Neural progenitor cell (in vitro differentiated cells): ENCODE measurements at places on chromosomes 4 and X. TPM values are rescaled to one million over a fixed set of nuclear protein-coding genes. Genes with fewer than 3 reads are reported as not detected.

GRCh38 chrX:17839269-17839668 is 21.8 kb downstream of the RAI2 start:
- H3K36me3 ChIP-seq = no peaks in the 10 kb centered on the region
- no peak for DNase-seq
- no peaks in the 10 kb centered on the region for H3K27me3 ChIP-seq

GRCh38 chr4:155639704-155640523 is 26.7 kb upstream of the GUCY1A1 start:
- H3K27me3 ChIP-seq = no peaks in the 10 kb centered on the region
- no peak overlapping the region for H3K4me3 ChIP-seq
- H3K4me1 ChIP-seq = peaks cover 14% of the 10 kb centered on the region
- H3K27ac ChIP-seq = no peak overlapping the region
- no peaks in the 10 kb centered on the region for H3K36me3 ChIP-seq

GRCh38 chr4:94649381-94650133 is 108.2 kb upstream of the BMPR1B start:
- no peak overlapping the region for H3K4me3 ChIP-seq
- peaks cover 8% of the 10 kb centered on the region for H3K4me1 ChIP-seq
- no peak for DNase-seq
- H3K36me3 ChIP-seq = no peaks in the 10 kb centered on the region

- no peaks in the 10 kb centered on the region for H3K4me1 ChIP-seq
- H3K27me3 ChIP-seq = no peaks in the 10 kb centered on the region
- H3K36me3 ChIP-seq = no peaks in the 10 kb centered on the region
These were observed 974.7 kb downstream of the TRAM1L1 start for GRCh38 chr4:116110713-116111112.

DNA sequence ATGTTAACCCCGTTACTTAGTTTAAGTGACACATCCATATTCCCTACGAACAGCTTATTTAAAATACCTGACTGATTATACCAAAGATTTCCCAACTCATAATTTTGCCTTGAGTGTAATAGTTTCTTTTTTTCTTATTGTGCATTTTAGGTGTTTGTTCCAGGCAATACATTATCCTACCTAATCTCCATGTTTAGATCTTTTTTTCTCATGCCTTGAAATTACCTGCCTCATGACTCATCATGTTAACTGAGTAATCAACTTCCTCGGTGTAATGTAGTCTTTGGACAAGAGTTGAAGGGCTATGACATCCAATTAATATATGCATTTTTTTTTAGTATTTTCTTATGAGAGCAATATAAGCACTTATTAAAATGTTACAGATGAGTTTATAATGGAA is 228.7 kb upstream of the ANKRD50 start:
- no peaks in the 10 kb centered on the region for H3K27me3 ChIP-seq
- DNase-seq = no peak

The DCAF12L2 gene
- total RNA-seq = 1.6 and 2.4 TPM in 2 replicates

The CORIN gene
- 0.12 TPM in 1 of 2 replicates, not detected in the other for total RNA-seq

The PRDM5 gene
- total RNA-seq = 36.2 and 51.7 TPM in 2 replicates

- no peak for DNase-seq
- H3K27ac ChIP-seq = no peak overlapping the region
- no peaks in the 10 kb centered on the region for H3K27me3 ChIP-seq
- H3K36me3 ChIP-seq = no peaks in the 10 kb centered on the region
- no peaks in the 10 kb centered on the region for H3K4me1 ChIP-seq
- H3K4me3 ChIP-seq = no peak overlapping the region
These were observed 31.0 kb upstream of the ARAF start for GRCh38 chrX:47530049-47530448.

DNA sequence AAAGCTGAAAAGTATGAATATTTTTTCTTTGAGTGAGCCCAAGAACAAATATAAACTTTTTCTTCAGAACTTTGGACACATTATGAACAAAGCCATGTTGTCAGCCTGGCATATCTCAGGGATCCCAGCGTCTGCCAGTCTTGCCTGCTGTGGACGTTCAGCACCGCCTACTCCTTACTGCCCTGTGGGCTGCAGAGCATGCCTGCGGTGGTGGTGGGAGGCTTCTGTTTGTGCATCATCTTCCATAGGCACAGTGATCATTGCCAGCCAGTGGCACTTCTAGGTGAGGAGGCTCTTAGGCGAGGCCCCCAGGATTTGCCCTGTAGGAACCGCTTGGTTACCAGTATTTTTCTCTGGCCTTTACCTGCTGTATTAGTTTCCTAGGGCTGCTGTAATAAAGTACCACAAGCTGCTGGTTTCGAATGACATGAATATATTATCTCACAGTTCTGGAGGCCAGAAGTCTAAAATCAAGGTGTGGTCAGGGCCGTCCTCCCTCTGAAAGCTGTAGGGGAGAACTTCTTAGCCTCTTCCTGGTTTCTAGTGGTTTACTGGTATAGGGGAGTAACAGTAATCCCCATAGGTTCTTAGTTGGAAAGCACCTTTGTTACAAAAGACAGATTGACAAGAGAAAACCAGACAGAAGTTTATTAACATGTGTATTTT is 15.4 kb downstream of the ANXA3 start:
- DNase-seq = no peak
- H3K36me3 ChIP-seq = no peaks in the 10 kb centered on the region
- no peak overlapping the region for H3K4me3 ChIP-seq
- H3K27me3 ChIP-seq = no peaks in the 10 kb centered on the region
- peaks cover 4% of the 10 kb centered on the region for H3K4me1 ChIP-seq

GRCh38 chrX:53082773-53083616 is 828 bp downstream of the TSPYL2 start:
- peaks cover 3% of the 10 kb centered on the region for H3K36me3 ChIP-seq
- peak overlapping the region; percentile 63 for H3K4me3 ChIP-seq
- no peaks in the 10 kb centered on the region for H3K27me3 ChIP-seq
- no peak for DNase-seq
- peaks cover 6% of the 10 kb centered on the region for H3K4me1 ChIP-seq
- H3K27ac ChIP-seq = no peak overlapping the region

The SPON2 gene
- total RNA-seq = 2.1 and 9.0 TPM in 2 replicates

DNA sequence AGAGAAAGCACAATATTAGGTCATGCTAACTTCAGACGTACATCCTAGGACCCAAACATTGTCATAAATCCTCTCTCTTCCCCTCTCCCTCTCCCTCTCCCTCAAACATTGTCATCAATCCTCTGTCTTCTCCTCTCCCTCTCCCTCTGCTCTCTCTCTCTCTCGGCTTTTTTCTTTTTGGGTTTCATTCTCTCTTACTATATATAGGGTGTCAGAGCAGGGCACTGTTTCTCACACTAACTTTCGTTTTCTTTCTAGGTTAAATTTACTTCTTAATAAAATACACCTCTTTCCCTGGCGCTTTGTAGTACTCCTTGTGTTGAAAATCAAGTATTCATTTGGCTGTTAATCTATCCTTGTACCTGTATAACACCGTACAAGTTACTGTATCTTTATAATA is 37.0 kb upstream of the HERC5 start:
- H3K27me3 ChIP-seq = no peaks in the 10 kb centered on the region
- no peak overlapping the region for H3K4me3 ChIP-seq
- H3K4me1 ChIP-seq = no peaks in the 10 kb centered on the region
- DNase-seq = no peak

GRCh38 chr4:176526704-176527103 is 206.9 kb downstream of the SPCS3 start:
- no peak for DNase-seq
- no peaks in the 10 kb centered on the region for H3K36me3 ChIP-seq
- no peaks in the 10 kb centered on the region for H3K4me1 ChIP-seq
- no peaks in the 10 kb centered on the region for H3K27me3 ChIP-seq
- H3K4me3 ChIP-seq = no peak overlapping the region
- no peak overlapping the region for H3K27ac ChIP-seq

The MAGEB17 gene
- total RNA-seq = 0.09 TPM in 1 of 2 replicates, not detected in the other

- DNase-seq = no peak
- no peak overlapping the region for H3K4me3 ChIP-seq
- peak overlapping the region; percentile 53 for H3K27ac ChIP-seq
- H3K36me3 ChIP-seq = no peaks in the 10 kb centered on the region
- H3K27me3 ChIP-seq = no peaks in the 10 kb centered on the region
These were observed 721.5 kb downstream of the IL1RAPL1 start for GRCh38 chrX:29308726-29309125.

The COQ2 gene
- 23.7 and 32.7 TPM in 2 replicates for total RNA-seq

DNA sequence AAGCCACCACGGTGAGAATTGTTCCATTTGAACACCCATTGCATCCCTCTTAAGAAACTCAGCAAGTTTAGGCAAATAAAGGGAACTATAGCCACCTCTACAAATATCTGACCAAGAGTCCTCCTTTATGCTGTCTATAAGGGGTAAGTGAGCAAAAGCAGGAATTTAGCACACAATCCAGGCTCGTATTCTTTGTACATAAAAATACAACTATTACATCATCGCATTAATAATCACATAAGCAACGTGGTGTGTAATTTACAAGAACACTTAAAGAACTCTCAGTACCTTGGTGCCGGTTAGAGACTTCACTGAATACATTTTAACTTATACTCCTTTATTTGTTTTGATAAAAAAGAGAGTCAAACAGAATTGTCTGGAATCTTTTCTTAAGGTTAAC is 38.8 kb downstream of the PALLD start:
- H3K27me3 ChIP-seq = no peaks in the 10 kb centered on the region
- H3K36me3 ChIP-seq = no peaks in the 10 kb centered on the region
- peaks cover 11% of the 10 kb centered on the region for H3K4me1 ChIP-seq

- H3K36me3 ChIP-seq = no peaks in the 10 kb centered on the region
- H3K4me1 ChIP-seq = no peaks in the 10 kb centered on the region
- DNase-seq = no peak
- H3K27ac ChIP-seq = no peak overlapping the region
These were observed 171.3 kb upstream of the LCORL start for GRCh38 chr4:18192901-18193300.

DNA sequence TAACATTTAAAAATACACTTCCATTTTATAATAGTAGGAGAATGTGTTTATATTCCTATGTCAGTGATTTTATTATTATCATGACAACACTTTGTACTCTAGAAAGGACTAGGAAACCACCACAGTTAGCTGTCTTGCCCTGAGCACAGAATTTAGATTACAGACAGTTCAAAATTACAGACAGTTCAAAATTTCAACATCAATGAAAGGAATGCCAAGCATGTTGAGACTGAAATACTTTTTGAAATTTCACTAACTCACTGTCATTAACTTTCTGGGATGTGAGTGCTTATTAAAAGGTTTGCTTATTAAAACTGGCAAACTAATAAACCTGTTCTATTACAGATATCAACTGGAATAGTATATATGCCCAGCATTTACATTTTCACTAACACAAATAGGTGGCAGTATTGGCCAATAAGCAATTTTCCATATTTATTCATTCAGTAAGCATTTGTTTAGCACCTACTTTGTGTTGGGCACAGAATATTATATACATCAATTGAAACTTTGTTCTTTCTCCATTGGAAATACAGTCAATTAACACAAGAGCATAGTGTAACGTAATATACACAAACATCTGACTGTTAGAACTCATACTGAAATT is 179.4 kb downstream of the FBXW7 start:
- H3K4me3 ChIP-seq = no peak overlapping the region
- H3K4me1 ChIP-seq = peaks cover 13% of the 10 kb centered on the region
- no peak overlapping the region for H3K27ac ChIP-seq
- H3K27me3 ChIP-seq = no peaks in the 10 kb centered on the region
- no peak for DNase-seq
- no peaks in the 10 kb centered on the region for H3K36me3 ChIP-seq

The TKTL2 gene
- 0.06 TPM in 1 of 2 replicates, not detected in the other for total RNA-seq

The YTHDC1 gene
- total RNA-seq = 73.0 and 108 TPM in 2 replicates

DNA sequence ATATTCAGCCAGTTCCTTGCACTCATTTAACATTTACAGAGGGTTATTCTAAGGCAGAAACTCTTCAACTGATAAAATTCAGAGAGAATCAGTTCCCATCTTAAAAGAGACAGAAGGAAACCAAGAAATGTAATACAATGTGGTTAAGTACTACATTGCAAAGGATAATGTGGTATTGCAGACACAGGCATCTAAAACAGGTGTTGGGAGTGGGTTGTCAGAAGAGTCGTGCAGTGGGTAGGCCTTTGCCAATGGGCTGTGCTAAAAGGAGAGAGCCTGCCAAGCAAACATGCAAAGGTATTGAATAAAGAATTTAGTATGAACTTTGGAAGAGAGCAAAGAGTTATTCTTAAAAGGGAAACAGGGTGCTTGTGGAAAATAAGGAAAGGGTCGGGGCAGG is 1044.4 kb upstream of the DIAPH2 start:
- H3K36me3 ChIP-seq = no peaks in the 10 kb centered on the region
- DNase-seq = no peak
- H3K27ac ChIP-seq = no peak overlapping the region
- no peak overlapping the region for H3K4me3 ChIP-seq
- H3K4me1 ChIP-seq = no peaks in the 10 kb centered on the region

DNA sequence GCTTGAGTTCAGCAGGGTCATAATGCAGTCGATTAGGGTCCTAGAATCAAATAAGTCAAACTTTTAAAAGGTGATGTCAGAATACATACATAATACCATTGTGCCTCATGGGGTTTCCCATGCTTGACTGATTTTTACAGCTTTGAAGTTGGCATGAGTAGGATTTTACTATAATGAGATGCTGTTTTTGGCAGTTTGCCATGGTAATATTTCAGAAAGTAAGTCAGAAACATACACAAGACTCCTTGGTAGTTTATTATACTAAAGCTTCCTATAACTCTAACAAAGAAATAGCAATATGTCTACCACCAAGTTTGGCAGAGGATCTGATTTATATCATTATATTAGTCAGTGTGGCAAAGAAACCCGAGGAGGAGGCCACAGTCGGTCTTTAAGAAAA is 45.2 kb downstream of the PHKA2 start:
- peaks cover 6% of the 10 kb centered on the region for H3K4me1 ChIP-seq
- H3K27ac ChIP-seq = no peak overlapping the region
- H3K4me3 ChIP-seq = no peak overlapping the region
- DNase-seq = no peak

GRCh38 chrX:115339441-115340025 is 50.0 kb downstream of the LUZP4 start:
- no peak for DNase-seq
- H3K27me3 ChIP-seq = no peaks in the 10 kb centered on the region
- no peaks in the 10 kb centered on the region for H3K36me3 ChIP-seq

DNA sequence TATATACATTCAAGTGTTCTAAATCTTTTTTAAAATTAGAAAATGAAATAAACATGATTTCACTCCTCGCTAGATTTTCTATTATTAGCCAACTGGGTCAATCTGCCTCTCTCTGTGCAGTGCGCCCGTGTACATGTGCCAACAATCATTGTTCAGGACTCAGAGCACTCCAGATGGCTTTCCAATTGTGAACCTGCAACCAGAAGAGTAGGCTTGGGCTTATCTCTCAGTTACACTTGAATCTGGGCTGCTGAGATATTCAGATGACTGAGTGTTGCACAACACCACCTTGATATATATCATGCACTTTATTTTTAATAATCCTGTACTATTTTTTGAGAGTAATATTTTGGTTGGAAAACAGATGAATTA is 184.0 kb upstream of the FSTL5 start:
- no peak overlapping the region for H3K27ac ChIP-seq
- no peaks in the 10 kb centered on the region for H3K36me3 ChIP-seq
- DNase-seq = no peak
- no peaks in the 10 kb centered on the region for H3K27me3 ChIP-seq

- H3K27ac ChIP-seq = no peak overlapping the region
- H3K4me1 ChIP-seq = no peaks in the 10 kb centered on the region
- no peaks in the 10 kb centered on the region for H3K27me3 ChIP-seq
- DNase-seq = no peak
These were observed 14.1 kb downstream of the CD40LG start for GRCh38 chrX:136662104-136662503.

GRCh38 chr4:146490106-146490505 is 31.6 kb downstream of the SLC10A7 start:
- peaks cover 15% of the 10 kb centered on the region for H3K4me1 ChIP-seq
- H3K4me3 ChIP-seq = no peak overlapping the region
- no peaks in the 10 kb centered on the region for H3K36me3 ChIP-seq
- H3K27ac ChIP-seq = no peak overlapping the region
- no peaks in the 10 kb centered on the region for H3K27me3 ChIP-seq

- H3K27me3 ChIP-seq = no peaks in the 10 kb centered on the region
- H3K27ac ChIP-seq = no peak overlapping the region
- no peaks in the 10 kb centered on the region for H3K36me3 ChIP-seq
These were observed 27.7 kb downstream of the PAK3 start for GRCh38 chrX:111123606-111124179.
